ENCODE measurements at places on chromosomes 16 and 17.

DNA sequence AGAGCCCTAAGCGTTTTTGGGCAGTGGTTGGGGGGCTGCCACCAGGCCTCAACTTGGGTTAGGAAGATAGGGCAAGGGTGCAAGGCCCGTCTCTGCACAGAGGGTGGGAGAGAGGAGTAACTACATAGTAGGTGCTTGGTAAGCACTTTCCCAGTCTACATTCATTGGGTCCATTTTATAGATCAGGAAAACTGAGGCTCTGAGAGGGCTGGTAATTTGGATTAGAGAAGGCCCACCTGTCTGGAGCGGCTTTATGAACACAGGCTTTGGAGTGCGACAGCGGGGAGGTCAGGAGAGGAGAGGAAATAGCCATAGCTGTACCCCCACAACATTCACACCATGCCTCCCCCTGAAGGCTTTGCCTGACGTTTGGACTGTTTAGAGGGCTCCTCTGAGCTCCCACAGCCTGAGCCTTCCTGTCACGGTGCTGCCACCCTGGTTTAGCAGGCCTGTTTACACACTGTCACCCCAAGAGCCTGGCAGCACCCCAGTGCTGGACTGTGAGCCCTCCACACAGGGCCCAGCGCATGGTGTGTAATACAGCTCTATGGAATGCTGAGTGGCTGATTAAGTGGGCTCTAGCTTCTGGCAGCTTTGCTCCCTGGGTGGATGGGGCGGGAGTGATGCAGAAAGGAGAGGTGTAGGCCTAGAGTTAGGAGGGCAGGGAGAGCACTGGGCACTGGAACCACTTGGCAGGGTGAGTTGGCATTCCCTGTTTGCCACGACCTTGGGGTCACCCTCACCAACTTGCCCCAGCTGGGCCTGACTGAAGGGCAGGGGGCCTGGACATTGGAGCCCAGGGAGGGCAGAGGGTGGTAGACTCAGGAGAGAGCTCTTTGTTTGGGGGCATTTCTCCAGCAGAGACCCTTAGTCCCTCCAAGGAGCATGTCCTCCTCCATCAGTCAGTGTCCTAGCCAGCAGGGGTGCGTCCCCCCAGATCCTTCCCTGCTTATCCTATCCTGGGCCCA is 73.7 kb downstream of the RAI1 start:
- no peak for DNase-seq

- no peak for DNase-seq
Measured at GRCh38 chr16:68685685-68686478, 40.8 kb downstream of the CDH3 start.

DNA sequence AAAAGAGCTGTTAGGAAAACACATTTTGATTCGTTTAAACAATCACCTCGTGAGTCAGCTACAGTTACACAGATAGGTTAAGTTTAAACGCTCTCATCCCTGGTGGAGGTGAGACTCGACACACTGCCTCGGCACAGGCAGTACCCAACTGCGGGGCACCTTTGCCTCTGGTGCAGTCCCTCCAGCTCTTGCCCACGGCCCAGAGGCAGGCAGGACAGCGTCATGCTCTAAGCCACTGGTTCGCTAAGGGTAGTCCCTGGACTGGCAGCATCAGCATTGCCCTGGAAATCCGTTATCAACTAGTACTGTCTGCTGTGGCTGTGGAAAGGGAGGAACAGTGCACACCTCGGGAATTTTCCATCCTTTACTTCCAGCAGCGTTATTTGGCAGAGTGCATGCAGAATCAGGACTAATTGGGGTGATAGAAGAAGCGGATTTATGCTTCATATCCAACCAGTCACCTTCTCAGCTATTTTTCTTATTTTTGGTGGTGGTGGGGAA is 3.7 kb upstream of the PIK3R6 start:
- DNase-seq, result no peak

DNA sequence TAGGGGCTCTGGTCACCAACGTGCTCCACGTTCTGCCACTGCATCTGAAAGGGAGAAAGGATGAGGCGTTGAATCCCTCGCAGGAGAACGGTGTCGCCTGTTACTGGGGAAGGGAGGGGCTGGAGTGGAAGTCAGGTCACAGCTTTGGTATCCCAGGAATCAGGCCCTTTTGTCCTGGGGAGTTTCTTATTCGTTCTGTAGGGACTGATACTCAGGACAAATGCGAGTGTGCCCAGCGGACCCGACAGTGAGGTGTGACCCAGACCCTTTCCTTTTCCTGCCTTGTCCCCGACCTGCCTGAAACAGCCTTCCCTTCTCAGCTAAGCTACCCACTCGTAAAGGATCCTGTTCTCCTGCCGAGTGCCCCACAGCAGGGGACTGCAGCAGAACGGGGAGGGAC is 177.5 kb downstream of the VPS53 start:
- no peak for DNase-seq

DNA sequence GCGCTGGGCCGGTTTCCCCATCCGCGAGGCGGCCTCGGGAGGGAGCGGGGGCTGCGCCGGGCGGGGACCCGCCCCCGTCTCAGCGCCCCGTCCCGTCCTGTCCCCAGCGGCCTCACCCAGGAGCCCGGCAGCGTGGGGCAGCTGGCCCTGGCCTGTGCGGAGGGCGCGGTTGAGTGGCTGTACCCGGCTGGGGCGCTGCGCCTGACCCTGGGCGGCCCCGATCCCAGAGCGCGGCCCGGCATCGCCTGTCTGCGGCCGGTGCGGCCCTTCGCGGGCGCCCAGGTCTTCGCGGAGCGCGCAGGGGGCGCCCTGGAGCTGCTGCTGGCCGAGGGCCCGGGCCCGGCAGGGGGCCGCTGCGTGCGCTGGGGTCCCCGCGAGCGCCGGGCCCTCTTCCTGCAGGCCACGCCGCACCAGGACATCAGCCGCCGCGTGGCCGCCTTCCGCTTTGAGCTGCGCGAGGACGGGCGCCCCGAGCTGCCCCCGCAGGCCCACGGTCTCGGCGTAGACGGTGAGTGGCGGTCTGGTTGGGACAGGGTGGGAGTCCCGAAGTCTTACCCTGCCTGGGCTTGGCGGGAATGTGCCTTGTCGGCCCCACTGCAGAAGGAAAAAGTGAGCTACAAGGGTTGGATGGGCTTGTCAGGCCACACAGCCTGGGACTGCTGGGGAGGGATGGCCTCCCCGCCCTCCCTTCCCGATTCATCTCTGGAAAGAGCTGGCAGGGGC is 720 bp downstream of the METRN start:
- no peak for DNase-seq

DNA sequence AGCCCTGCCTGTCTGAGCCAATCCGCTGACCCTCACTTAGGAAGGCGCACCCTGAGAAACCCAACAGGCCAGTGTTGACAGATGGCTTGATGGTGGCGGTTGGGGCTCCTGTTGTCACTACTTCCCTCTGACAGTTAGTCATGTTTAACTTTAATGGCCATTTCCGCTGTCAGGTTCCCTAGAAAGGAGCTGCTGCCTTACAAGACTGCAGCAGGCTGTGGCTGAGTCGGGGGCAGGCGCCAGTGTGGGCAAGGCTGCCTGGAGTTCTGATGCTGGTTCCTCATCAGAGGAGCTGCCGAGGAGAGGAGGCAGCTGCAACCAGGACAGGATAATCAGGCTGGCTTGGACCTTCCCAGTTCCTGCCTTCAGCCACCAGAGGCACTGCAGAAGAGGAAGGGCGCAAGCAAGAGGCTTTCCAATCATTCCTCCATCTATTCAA is 223.2 kb upstream of the DYNLRB2 start:
- no peak for DNase-seq

- no peak for DNase-seq
Measured at GRCh38 chr17:16928406-16929034, 43.4 kb downstream of the TNFRSF13B start.

DNA sequence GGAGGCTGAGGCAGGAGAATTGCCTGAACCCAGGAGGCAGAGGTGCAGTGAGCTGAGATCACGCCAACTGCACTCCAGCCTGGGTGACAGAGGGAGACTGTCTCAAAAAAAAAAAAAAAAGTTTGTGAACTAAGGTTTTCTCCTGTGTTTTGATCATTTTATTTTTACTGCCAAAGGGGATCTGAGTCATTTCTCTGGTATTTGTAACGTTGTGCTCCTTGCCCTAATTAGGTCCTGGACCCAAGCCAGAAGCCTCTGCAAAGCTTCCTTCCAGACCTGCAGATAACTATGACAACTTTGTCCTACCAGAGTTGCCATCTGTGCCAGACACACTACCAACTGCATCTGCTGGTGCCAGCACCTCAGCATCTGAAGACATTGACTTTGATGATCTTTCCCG is 32.1 kb downstream of the IST1 start:
- no peak for DNase-seq

GRCh38 chr17:62178579-62178978 is 113.5 kb upstream of the MED13 start:
- no peak for DNase-seq

- no peak for DNase-seq
Measured at GRCh38 chr16:87328846-87329245, 11.7 kb upstream of the C16orf95 start.

- DNase-seq, result no peak
Measured at GRCh38 chr16:58027161-58027915, 1.8 kb downstream of the MMP15 start.

GRCh38 chr16:9212621-9213020 is 121.2 kb downstream of the HAPSTR1 start:
- no peak for DNase-seq

DNA sequence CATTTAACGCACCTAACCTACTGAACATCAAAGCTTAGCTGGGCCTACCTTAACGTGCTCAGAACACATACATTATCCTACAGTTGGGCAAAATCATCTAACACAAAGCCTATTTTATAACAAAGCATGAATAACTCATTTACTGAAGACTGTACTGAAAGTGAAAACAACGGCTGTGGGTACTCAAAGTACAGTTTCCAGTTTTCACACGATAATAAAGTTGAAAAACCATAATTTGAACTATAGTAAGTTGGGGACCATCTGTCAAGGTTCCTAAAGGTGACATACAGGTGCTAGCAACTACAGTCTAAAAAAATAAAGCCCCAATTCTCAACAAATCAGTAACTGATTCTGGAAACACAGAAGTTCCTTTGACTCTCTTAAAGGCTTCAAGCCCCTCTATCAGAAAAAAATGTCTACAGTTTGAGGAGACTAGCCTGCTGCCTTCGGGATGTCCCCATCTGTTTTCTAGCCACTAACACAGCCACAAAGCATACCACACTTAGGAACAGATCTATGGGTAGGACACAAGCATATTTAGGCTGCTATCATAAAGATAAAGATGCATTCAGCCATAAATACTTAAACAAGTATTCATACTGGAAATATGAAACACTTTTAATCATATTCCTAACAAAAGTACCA is 71.3 kb downstream of the KANSL1 start:
- no peak for DNase-seq

DNA sequence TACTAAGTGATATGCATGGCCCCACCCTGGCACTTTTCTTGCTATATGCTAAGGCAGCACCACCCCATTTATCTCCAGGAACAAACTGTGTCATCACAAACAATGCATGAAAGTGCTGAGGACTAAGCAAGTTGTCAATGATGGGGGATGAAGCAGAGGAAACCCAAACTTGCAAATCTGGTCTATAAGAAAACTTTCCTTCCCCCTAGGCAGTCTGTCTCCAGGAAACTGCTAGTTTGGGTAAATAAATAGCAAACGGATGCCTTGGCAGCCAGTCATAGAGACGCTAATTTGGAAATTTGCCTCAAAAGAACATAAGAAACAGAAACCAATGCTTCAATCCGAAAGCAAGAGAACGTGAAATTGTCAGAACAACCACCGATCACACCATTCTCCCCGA is 5.6 kb upstream of the HSBP1 start:
- no peak for DNase-seq

GRCh38 chr17:34565713-34566112 is 13.7 kb upstream of the TMEM132E start:
- no peak for DNase-seq

GRCh38 chr17:58204796-58205195 is 12.3 kb downstream of the EPX start:
- DNase-seq, result no peak

DNA sequence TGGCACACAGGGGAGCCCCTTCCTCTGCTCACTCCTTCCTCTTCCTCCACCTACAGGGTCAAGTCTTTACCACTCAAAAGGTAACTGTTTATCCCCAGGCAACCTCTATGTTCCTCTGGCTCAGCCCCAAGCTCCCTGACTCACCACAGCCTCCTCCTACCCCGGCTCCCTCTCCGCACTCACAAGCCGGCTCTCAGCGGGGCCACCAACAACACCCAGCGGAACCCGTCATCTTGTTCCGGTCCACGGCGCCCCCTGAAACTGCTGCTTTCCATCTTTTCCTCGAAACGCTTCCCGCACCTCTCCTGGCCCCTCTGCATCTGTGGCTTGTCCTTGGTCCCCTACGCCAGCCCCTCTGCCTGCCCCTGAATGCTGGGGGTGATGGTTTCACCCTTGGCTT is 58.4 kb downstream of the NXN start:
- DNase-seq, result no peak

DNA sequence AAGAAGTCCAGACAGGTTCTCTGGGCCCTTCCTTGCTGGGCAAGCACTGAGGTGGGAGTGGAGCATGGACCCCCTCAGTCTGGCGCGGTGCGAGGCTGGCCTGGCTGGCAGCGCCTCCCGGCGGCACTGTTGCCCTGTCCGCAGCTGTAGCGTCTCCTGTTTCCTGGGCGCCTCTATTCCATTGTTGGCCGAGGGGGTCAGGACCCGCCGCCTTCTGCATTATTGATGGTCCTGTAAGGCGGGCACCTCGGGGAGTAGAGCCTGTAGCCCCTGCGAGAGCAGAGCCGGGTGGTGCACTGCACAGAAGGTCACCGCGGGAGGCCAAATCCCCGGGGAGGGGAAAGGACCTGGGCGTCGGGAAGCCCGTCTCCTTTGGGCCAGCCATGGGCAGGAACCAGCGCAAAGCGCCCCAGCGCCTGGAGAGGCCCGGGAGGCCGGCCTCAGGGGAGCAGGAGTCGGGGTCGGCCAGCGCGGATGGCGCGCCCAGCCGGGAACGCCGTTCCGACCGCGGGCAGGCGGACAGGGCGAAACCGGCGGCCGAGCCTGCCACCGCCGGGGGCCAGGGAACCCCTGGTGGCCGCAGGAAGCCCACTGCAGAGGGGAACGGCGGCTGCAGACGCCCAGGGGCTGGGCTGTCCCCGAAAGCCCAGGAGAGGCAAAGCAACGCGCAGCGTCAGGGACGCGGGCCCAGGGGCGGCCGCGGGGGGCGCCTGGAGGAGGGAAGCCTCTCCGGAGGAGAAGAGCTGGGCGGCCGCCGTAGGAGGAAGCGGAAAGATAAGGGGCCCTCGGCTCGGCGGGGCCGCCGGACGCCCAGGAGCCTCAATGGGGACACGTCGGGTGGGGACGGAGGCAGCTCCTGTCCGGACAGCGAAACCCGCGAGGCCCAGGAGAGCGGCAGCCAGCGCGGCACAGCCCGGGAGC is at the start of gene MYO15B:
TSS of gene MYO15B (plus strand) at position 126 of the 921 bp plus-strand sequence. CDS start at position 384, 258 bp downstream.
- peak; percentile 19 for DNase-seq

GRCh38 chr17:19769946-19770652 is 22.0 kb upstream of the ALDH3A1 start:
- no peak for DNase-seq

- no peak for DNase-seq
Measured at GRCh38 chr16:86455640-86456039, 54.7 kb upstream of the FOXF1 start.

- no peak for DNase-seq
Measured at GRCh38 chr16:89949756-89950155, 1.2 kb downstream of the DEF8 start.

GRCh38 chr16:11183035-11183812 is 72.8 kb downstream of the SOCS1 start:
- DNase-seq, result no peak

Measured in stimulated activated CD8-positive, alpha-beta memory T cell treated with anti-CD3 and anti-CD28 coated beads, Interleukin-7, amount 100 ng/mL, for 24 hours (primary cell).